Trophoblast cell (in vitro differentiated cells and primary cell): ENCODE measurements at places on chromosomes 2 and 18.
A peak's percentile ranks its signal among the peaks of the same experiment; 100 is the strongest.

- no peak for DNase-seq
Measured at GRCh38 chr2:28745876-28746275, 5.8 kb upstream of the PPP1CB start.

DNA sequence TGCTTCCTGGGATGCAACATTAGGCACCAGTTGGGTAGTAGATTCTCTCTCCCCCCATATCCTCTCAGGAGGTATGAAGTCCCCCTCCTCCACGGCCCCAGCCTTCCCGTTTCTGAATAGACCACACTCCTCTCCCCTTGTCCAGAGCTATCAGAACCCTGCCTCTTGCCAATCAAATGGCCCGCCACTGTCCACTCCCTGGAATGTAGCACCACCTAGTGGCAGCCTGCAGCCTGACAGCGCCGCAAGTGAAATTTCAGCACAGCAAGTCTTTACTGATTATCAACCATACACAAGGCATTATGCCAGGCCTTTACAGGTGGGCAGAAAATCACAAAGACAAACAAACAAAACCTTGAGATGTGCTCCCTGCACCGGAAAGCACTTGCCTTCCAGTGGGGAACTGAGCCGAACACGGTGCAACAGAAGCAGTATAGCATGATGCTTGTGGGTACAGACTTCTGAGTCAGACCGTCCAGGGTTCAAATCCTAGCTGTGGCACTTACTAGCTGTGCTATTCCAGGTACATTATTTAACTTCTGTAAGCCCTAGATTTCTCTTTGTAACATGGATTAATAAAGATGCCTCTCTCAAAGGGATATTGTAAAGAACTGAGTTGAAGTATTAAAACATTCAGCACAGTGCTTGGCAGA lies 174.0 kb downstream of the SMAD2 start:
- DNase-seq = peak; percentile 46

DNA sequence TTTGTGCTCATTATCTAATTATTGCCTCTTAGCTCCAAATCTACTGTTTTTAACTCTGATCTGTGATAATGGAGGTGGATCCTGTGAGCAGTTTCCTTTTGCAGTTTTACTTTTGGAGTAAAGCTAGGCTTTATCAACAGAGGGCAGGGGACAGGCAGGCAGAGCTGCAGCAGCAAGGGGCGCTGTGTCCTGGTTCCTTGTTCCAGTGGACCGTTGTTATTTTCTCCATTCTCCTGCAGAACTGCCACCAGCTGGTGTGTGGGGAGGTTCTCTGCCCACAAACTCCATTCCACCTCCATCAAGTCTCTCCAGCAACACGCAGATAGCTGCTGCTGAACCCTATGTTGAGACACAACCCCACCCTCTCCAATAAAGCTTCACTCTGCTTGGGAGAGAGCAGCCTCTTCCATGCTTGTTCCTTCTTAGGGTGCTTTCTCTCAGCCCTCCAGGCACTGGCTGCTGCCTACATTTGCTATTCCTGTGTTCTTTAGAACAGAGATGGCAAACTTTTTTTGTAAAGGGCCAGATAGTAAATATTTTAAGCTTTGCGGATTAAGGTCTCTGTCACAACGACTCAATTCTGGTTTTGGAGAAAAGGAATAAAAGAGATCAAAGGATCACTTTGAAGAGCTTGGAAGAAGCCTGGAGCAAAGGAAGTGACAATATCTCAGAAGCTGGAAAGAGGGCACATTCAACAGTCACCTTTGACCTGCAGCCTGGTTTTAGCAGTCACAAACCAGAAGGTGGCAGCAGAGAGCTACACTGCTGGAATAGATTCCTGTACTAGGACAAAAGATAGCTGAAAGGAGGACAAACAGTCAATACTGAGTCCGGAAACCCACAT lies 208.8 kb downstream of the CCDC178 start:
- DNase-seq = peak; percentile 91

DNA sequence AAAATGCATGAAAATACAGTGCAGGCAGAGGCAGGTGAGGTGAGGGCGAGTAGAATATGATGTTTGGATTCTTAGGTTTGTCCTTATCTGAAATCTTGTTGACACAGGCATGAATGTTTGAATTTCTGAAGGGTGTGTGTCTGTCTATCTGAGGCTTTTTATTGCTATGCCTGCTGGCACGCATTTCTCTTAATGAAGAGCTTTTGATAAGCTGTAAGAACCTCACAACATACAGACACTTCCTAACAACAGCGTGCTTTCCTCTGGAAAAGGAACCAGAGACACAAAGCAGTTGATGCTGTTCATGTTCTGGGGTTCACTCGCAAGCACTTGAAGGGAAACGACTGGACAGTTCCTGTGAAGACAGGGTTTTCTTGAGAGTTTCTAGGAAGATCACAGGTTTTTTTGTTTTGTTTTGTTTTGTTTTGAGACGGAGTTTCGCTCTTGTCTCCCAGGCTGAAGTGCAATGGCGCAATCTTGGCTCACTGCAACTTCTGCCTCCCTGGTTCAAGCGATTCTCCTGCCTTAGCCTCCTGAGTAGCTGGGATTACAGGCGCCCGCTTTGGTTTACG lies 33.3 kb upstream of the CABLES1 start:
- DNase-seq = peak; percentile 89

GRCh38 chr2:10086950-10087349 lies 6.7 kb upstream of the CYS1 start:
- DNase-seq = no peak

GRCh38 chr2:28351621-28352020 lies 41.0 kb upstream of the FOSL2 start:
- DNase-seq = no peak

DNA sequence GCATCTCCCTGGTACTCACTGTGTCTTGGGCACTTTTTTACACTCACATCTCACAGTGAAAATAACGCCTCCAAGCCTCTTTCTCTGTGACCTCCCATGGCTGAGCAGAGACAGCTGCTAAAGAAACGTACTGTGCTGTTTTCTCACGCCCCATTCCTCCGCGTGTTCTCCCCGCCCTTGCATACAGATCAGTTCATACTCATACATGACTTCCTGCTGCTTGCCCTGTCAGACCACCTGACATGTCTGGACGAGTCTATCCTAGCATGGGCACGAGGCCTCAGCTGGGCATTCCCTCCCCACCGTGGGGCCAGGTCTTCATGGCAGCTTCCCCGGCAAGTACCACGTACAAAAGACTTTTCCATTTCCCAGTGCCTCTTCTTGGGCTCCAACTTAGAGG lies 21.2 kb upstream of the IL1A start:
- DNase-seq = no peak

DNA sequence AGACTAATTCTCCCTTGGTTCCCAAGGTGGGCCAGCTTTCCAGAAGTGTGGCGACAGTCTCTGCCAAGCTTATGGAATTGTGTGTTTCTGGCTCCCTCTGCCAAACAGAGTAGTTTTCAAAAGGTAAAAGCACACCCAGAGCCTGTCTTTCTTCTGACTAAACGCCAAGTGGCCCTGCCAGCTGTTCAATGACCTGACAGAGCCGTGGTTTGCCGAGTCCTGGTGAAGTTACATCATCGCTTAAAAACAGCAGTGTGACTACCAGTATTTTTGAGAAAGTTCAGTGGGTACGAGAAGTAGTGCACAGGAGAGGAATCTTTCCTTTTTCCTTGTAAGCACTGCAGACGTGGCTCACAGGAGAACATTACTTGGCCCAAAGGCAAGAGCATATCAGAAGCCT lies 1.9 kb downstream of the PER2 start:
- DNase-seq = peak; percentile 89

DNA sequence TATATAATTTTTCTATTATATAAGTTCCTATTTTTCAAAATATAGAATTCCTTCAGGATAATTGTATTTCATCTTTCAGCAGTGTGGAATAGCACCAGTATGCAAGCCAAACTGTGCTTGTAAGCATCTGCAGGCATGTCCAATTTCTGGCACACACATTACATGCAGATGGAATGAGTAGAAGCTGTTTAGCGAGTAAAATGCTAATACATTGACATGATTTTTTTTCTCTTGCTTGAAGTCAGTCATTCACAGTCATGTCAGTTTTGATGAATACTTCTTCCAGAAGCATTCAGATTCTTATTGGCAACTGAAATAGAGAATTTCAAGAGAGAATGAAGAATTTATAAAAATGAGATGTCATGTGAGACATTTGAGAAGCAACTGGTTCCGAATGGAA lies 109.4 kb downstream of the CERS6 start:
- DNase-seq = no peak

DNA sequence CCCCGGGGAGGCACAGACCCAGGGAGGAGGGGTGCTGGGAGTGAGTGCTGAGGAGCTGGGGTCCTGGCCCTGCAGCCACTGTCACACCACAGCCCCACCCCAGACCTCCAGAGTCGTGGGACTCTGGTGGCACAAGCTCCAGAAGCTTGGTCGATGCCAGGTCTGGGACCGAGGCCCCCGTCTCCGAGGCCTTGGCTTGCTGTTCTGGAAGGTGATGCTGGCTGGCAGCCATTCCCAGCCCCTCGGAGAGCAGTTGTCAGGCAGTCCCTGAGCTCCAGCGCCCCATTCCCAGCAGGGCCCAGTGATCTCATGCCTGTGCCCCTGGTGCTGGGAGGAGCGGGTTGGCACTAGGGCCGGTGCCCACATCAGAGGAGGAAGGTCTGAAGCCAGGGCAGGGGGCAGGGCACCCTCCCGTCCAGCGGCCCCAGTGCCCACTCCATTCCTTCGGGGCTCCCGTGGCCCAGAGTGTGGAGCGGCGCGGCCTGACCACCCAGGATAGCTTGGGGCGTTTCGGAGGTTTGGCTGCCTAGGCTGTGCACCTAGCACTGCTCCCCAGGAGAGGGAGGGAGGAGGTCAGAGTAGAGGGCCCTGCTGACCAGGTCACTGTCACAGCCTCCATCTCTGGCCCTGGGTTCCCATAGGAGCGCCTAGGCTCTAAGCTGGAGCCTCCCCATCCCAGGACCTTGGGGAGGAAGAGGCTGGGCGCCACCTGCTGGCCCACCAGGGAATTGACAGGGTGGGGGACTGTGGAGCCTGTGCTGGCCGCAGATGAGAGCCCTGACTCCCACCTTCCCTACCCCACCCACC lies 16.8 kb upstream of the ALPI start:
- DNase-seq = peak; percentile 56

DNA sequence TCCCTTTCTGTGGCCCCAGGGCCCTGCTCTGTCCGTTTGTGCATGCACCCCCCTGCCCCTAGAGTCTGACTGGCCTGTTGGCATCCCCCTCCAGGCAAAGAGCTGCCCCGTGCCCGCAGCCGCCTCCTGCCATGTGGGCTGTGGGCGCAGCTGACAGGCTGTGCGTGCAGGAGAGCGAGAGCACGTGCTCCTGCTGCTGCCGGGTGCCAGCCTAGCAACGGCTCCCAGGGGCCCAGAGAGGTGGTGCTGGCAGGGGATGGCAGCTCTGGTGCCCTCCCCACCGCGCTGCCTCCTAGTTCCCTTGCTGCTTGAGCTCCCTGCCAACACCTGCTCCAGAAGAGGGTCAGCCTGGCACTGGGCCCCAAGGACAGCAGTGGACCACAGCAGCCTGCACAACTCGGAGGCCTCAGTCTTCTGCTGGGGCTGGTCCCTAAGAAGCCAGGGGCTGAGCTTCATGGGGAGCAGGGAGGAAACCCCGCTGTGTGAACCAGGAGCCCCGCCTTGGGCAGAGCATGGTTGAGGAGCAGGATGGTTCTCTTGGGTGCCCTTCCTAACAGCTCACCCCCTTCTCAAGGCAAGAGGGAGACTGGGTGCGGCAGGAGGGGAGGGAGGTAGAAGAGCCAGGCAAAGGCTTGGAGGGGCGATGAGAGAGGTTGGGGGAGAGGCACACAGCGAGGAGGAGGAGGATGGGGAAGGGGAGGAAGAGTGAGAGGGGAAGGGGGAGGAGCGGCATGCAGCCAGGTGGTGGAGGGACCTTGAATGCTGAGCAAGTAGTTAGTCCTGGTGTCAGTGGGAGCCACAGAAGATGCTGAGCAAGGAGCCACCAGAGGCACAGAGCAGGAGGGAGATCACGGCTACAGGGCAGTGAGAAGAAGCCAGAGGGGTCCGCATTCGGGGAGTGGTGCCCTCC lies 23.8 kb upstream of the PTMA start:
- DNase-seq = no peak

DNA sequence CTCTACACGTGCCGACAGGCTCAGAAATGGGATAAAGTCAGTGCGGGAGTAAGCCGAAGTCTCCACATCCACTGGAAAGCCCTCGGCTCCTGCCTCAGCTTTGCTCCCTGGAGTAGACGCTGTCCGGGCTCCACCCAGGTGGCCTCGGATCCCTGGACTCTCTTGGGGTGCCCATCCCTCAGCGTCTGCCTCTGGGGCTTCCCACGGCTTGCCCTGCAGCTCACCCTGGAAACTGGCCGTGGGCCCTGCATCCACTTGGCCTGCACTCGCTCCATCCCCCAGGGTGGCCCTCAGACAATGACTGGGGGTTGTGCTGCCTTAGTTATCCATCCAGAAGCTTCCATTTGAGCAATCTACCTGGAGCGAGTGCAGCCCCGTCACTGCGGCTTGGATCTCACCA lies 36.2 kb upstream of the TAF1B start:
- DNase-seq = no peak
